ENCODE measurements at places on chromosomes 1 and 21.

GRCh38 chr1:176374967-176375569 is 87.9 kb upstream of the PAPPA2 start:
- no peak for DNase-seq

- no peak for DNase-seq
Observed at GRCh38 chr1:212217633-212218032, 67.6 kb upstream of the PPP2R5A start.

- DNase-seq: no peak
Observed at GRCh38 chr1:245377854-245378253, 223.1 kb downstream of the KIF26B start.

DNA sequence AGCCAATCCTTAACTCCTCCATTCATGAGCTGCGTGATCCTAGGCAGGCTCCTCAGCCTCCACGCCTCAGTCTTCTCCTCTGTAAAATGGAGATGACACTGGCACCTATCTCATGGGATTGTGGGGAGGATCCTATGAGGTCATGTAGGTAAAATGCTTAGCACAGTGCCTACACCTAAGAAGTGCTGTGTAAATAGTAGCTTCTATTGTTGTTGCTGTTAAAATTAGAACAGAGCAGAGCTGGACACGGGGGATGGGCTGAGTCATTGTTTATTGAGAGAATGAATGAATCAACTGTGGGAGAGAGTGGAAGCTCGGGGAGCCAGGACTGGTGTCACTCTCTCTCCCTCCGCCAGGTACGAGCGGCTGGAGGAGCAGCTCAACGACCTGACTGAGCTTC is 43.0 kb downstream of the TMCC2 start:
- no peak for DNase-seq

DNA sequence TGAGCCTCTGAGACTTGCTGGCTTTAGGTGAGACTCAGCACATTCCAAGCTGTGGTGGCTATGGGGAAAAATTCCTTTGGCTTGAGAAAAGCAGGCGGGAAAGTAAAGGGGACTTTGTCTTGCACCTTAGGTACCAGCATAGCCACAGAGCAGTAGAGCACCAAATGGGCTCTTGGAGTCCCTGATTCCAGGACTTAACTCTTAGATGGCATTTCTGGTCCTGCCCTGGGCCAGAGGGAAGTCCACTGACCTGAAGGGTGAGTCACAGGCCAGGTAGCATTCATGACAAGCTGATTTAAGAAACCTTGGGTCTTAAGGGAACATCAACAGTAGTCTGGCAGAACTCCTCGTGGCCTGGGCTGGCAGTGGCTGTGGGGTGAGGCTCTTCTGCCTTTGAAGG is 344.7 kb downstream of the DUSP10 start:
- no peak for DNase-seq
